ENCODE measurements at places on chromosomes 7 and 10.

- peak; percentile 44 for DNase-seq
These were observed 95.4 kb downstream of the FAM53B start for GRCh38 chr10:124648738-124649137.

- DNase-seq: no peak
These were observed 62.0 kb downstream of the VSTM4 start for GRCh38 chr10:49053053-49053997.

DNA sequence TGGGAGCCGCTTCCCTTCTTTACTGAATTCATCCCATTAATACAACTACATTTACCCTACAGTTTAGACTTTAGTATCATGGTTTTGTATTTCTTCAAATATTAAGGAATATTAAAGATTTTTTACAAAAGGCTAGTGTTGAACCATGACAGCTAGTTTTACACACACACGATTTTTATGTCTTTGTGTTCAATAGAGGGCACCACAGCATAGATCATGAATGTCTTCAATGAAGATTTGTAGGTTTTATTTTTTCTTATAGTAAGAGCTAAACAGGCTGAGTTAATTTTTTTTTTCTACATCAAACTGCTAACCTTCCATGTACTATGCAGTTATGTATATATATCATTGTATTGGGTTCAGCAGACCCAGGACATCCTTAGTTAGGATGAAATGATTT lies 76.9 kb downstream of the SNX10 start:
- DNase-seq: no peak

DNA sequence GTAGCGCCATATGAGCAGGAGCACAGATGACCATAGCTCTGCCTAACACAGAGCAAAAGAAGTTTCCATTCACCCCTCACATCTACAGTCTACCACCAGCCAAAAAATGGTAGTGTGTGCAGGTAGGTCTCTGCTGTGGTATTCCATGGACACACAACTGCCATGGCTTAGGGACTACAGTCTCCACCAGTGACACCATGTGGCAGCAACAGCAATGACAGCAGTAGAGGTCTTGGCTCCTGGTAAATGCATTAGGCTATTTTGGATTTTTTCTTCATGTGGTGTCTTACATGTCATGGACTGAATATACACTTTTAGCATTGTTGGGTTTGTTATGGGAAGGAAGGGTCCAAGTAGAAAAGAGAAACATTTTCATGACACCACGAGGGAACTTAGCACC lies 70.1 kb upstream of the CABCOCO1 start:
- no peak for DNase-seq

DNA sequence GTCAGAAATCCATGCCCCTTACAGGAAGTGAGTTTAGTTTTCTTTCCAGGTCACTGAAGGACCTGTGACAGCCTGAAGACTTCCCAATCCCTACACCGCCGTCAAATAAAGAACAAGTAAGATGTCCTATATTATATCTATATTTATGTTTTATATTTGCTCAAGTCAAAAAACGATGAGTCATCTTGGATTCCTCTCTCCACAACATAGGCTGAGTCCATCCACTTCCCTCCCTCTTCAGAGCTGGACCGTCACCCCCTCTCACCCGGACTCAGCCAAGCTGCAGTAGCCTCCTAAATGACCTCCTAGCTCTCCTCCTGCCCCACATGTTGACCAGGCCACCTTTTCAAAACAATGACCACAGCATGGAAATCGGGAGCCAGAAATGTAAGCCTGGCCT lies 53.5 kb downstream of the GLI3 start:
- no peak for DNase-seq

- no peak for DNase-seq
These were observed 87.0 kb downstream of the ADK start for GRCh38 chr10:74238031-74238431.

DNA sequence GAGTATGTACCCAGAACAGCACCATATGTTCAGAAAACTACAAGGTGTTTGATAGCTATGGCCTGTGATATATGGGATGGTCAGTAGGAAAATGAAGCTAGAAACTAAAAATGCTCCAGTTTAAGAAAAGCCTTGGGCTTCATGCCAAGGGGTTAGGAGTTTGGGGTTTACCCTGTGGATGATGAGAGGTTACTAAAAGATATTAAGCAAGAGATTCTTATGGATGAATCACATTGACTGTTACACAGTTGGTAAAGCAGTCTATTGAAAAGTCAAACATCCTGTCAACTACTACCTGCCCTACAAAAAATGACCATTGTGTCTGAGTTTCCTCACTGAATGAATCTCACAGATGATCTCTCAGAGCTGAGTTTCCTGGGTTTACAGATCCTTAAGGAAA lies 166.2 kb upstream of the INHBA start:
- DNase-seq: no peak

GRCh38 chr7:130369110-130369711 lies 11.1 kb upstream of the CPA1 start:
- no peak for DNase-seq

DNA sequence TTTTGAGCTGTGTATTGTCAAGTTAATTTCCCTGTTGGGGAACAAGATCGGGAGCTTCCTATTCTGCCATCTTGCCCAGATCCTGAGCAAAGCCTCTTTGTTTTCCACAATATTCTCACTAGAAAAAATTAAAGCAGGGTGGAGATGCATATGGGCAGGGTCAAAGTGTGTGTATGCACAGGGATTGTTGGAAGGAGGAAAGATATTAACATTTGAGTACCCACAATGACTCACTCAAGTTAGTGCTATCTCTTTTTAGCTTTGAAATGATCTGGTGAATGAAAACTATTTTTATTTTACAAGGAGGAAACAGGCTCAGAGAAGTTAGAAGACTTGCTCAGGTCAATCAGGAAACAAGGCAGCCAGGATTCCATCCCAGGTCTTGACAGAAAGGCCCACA lies 6.7 kb upstream of the BTBD16 start:
- no peak for DNase-seq

- no peak for DNase-seq
These were observed 52.5 kb downstream of the GPR37 start for GRCh38 chr7:124713086-124713485.

- no peak for DNase-seq
These were observed 6.1 kb downstream of the SKAP2 start for GRCh38 chr7:26858241-26858715.

GRCh38 chr7:7354674-7355073 lies 172.3 kb downstream of the C1GALT1 start:
- no peak for DNase-seq

- no peak for DNase-seq
These were observed 42.6 kb downstream of the MAP3K8 start for GRCh38 chr10:30476511-30477155.

GRCh38 chr7:116806046-116806944 lies 56.1 kb upstream of the CAPZA2 start:
- no peak for DNase-seq

DNA sequence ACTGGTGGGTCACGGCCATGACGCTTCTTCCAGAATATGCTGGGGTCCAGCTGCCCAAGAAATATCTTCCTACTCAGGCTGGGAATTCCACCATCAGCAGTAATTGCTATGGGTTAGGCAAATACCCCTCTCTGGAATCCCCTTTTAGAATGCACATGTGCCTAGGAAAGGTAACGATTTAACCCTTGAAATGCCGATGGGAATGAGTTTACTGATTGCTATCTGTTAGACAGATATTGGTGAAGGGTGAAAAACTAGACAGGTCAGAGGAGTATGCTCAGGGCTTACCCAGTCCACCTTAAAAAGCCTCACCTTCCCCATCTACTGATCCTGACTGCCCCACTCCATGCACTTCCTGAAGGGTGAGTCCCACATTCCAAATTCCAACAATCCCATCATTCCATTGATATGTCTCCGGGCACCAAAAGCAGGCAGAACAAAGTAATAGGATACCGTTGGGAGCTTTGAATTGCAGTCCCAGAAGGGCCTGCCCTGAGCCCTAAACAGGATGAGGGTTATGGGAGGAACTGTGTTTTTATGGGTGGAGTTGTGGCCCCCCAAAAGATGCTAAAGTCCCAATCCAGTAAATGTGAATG lies 59.3 kb downstream of the DLG5 start:
- DNase-seq: no peak

DNA sequence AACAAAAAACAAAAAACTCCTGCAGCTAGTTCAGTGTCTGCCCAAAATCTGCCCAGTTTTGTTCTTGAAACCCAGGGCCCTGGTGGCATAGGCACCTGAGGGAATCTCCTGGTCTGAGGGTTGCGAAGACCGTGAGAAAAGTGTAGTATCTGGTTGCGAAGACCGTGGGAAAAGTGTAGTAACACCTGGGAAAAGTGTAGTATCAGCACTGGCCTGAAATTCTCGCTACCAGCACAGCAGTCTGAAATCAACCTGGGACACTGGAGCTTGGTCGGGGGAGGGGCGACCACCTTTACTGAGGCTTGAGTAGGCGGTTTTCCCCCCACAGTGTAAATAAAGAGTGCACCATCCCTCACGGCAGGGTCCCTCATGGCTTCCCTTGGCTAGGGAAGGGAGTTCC lies 82.5 kb upstream of the SP4 start:
- no peak for DNase-seq

DNA sequence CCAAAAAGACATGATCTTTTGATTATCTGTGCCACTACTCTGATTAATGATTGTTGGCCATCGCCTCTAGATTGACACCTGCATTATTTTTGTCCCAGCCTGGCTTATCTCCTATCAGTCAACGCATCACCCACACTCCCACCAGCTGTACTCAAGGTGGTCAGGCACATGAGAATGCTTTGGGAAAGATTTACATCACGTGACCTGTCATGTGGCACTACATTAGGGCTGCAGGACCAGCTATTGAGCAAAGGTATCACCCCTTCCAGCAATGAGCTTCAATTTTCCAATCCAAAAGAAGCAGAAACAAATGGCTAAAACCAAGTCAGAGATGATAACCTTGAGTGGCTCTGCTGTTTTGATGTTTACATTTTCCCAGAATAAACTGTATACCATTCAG lies 204.3 kb downstream of the PLXNA4 start:
- DNase-seq: no peak

- no peak for DNase-seq
These were observed 554.2 kb downstream of the PARD3 start for GRCh38 chr10:34260904-34261303.

- DNase-seq: no peak
These were observed 37.3 kb upstream of the LEP start for GRCh38 chr7:128203710-128204214.

DNA sequence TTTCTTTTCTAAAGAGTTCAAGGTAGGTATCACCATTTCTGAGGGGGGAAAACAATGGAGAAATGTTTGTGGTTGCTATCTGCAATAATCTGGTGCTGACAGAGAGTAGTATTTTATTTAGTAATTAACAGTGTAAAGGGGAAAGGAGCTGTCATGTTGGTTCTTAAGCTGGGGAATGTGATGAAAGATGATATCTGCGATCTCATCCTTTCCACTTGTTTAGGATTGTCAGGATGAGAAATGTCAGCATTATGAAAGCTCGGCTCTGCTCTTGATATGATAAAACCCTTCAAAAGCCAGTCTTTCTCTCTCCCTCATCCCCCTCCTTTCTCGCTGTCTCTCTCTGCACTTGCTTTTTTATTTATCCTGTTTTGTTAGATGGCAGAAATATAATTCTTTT lies 106.1 kb downstream of the POU6F2 start:
- no peak for DNase-seq

- peak; percentile 93 for DNase-seq
These were observed at the start of gene GNAI1 for GRCh38 chr7:80134536-80135308. GNAI1 (plus strand) TSS chr7:80134831; CDS start chr7:80135161, 330 bp downstream.

DNA sequence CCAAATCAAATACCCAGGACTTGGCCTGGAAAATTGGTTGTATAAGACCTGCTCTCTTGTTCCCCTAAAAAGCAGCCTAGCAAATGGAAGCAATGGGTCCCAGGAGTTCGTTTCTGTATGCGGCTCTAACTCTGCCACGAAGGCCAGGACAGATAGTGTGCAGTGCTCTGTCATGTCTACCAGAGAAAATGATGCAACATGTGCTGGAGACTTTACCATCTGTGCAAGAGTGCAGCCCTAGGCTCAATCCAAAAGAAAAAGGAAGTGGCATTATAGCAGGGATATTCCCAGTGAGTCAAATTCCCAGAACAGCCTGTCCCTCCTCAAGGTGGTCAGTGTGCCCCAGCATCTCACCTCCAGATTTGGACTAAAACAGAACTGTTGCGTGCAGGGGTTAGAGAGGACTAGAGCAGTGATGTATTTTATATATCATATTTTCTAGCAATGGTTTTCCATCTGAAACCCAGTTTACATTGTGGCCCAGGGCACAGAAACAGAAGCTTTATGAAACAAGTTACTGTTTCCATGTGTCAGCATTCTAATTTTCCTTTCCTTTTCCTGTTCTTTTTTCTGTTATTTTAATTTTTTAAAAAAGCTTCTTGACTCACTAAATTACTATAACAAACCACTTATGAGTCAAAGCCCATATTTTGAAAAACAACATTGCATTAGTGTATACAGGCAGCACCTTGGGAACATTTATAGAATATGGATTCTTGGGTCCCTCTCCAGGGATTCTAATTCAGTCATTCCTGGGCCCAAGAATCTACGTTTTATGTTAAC lies 311.2 kb downstream of the RNLS start:
- no peak for DNase-seq

- DNase-seq: no peak
These were observed 48.9 kb downstream of the FHIP2A start for GRCh38 chr10:114870486-114870885.

DNA sequence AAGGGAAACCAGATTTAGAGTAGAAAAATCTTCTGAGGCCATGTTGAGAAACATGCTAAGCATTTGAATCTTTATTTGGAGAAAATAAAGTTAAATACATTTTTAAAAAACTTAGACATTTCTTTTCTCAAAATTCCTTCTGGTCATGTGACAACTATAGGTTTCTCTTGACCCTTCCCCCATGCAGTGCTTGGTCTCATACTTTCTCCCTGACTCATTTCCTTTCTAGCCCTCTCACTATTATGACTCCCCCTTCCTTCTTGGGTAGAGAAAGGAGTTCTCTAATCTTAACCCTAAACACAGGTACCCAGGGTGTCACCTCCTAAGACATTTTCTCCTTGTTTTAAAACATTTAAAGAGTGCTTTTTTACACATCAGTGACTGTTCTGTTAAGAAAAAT lies 179.5 kb upstream of the TMEM106B start:
- DNase-seq: no peak

DNA sequence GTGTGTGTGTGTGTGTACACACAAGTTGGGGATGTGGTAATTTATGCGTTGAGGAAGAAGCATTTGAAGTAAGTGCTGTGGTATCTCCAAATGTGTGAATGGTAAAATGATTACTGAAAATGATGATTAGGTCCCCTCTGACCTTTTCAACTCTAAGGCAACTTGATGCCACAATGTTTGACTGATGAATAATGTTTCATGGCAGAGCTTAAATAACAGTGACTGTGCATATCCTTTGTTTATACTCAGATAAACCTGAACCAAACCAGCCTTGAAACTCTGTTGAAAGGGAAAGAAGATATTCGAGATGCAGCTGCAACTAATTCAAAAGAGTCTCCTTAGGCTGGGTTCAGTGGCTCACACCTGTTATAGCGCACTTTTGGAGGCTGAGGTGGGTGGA lies 64.8 kb upstream of the YAE1 start:
- DNase-seq: no peak

- DNase-seq: peak; percentile 43
These were observed 570.8 kb upstream of the MGMT start for GRCh38 chr10:128896116-128896795.

DNA sequence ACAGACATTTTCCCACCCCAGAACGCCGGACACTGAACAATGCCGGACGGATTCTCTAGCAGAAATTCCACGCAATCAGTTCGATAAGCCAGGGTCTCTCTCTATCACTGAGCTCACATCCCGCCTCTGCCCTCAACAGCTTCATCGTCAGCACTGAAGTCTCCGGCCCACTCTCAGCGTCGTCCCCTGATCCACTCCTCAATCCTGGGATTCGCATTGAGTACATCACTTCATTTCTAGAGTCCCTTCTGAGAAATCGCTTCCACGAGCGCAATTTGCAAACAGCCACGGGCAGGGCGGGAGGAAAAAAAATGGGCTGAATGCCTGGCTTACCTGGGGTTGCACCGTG lies 365 bp downstream of the YME1L1 start:
- peak; percentile 33 for DNase-seq
